ENCODE measurements at places on chromosomes 4 and X.

- DNase-seq, result no peak
These were observed 182.2 kb downstream of the PACRGL start for GRCh38 chr4:20882500-20882899.

DNA sequence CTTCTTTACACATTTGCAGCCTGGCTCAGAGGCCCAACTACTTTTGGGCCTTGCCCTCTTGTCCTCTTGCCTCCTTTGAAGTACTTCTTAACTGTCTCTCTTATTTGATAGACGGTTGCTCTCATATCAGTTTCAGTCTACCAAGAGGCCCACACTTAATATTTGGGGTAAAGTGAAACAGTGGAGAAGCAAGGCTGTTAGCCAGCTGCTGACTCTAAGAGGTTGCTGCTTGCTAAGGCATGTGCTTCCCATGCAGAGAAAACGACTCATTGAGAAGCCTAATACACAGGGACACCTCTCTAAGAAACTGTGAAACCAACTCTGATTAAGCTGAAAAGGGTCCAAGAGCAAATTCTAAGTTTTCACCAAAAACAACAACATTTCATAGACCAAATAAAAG, 94.6 kb downstream of the PPP3CA start:
- no peak for DNase-seq

DNA sequence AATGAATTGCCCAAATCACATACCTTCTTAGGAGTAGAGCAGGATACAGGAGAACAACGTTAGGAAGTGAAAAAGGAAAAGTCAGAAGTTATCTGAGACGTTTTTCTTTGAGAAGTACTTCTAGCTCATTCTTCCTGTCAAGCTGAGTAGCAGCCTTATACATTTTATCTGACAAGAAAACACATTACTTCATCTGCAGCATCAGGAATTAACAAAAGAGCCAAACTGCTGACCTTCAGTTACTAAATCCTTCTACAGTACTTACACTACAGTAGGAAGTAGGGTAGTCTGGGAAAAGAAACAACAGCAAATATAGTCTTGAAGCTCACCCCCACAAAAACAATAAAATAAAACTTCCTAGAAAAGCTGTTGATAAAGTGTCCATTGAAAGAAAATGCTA, 57.0 kb downstream of the ATP11C start:
- DNase-seq, result no peak

DNA sequence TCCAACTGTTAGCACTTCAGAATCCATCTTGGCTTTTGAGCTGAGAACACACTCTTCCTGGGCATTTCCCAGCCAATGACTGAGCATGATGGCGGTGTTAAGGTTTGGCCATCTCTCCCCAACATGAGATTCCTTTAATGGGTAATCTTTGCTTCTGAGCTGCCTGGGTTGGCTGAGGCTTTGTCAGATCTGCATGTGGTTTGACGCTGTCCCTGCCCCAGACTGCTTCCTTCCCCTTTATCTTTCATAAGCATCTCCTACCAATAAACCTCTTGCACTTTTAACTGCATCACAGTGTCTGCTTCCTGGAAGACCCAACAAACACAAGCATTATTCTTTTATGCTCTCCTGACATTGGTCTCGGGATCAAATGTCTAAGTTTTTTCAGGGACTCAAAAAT, 31.5 kb upstream of the DIPK2B start:
- no peak for DNase-seq

- DNase-seq, result no peak
These were observed 856.3 kb upstream of the NDST4 start for GRCh38 chr4:115969756-115970155.

DNA sequence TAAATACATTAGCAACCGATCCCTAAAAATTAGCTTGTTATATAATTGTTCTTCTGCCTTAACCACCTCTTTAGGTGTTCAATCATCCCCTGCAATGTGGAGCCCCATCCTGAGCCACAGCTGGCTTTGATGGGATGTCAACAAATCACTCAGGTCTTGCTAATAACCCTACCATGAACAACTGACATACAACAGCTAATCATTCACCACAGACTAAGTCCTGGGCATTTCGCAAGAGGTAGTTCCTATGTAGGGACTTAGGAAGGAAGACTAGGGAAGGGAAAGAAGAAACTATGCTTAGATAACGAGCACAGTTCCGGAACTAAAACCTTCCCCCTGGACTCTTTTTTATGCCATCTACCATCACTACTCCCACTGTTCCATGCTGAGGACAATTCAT, 63.6 kb upstream of the PTCHD1 start:
- no peak for DNase-seq

DNA sequence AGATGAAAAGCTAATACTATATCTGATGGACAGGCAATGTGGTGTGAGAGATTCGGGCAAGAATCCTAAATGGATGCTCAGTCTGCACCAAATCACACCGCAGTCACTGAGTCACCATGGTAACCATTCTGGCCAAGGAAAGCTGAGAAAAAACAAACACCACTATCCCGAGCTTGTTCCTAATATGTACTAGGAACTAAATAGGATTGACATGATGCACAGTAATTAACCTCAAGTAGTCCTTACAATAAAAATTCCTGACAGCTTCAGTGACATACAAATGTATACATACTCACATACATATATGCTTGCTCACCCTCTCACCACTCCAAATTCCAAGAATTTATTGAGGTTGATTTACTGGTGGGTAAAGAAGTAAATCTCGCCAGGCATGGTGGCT, 1.1 kb upstream of the RAB40A start:
- no peak for DNase-seq

DNA sequence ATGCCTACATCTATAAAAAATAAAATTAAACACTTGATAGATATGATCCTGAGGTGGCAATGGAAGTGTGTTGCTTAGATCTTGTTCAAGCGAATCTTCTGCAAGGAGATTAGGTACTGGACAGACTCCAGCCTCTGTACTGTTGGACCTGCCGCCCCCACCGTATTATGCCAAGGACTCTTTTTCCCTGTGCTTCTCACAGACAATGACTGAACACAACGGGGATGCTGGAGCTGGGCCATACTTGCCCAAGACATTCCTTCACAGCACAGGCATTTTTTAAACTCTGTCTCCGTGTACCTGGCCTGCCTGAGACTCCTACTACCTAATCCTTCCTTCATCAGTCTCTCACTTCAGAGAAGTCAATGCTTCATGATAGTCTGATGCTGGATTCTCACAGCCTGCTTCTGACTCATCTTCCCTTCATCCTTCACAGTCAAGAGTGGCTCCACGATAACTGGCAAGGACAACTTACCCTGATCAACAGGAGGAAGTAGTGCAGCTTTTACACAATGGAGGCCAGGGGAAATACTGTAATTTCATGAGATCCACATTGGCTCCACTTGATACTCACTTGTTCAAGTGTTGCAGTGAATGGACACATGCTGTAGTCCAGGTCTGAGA, 754.6 kb upstream of the AGA start:
- DNase-seq, result no peak

GRCh38 chr4:119666653-119667091, 38.1 kb upstream of the PDE5A start:
- no peak for DNase-seq

DNA sequence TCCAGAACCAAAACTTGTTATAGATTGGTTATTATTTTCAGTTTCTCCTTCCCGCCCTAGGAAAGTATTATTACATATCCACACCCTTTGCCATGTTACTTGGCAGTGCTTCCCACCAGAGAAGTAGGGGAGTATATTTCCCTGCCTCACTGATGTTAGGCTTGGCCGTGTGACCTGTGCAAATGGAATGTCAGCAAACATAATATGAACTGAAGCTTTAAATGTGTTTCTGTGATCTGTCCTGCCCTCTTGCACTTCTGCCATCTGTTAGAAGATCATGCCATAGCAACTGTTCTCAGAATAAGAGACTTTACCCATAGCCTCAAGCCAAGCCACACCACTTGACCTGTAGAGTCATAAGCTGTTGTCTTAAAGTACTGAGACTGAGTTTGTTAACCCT, 36.7 kb upstream of the NEUROG2 start:
- DNase-seq, result no peak

GRCh38 chr4:120720354-120720934, 202.1 kb downstream of the PRDM5 start:
- no peak for DNase-seq

GRCh38 chr4:15015170-15015569, 12.9 kb downstream of the CPEB2 start:
- no peak for DNase-seq

- DNase-seq, result no peak
These were observed 23.3 kb downstream of the FRYL start for GRCh38 chr4:48756689-48757220.

DNA sequence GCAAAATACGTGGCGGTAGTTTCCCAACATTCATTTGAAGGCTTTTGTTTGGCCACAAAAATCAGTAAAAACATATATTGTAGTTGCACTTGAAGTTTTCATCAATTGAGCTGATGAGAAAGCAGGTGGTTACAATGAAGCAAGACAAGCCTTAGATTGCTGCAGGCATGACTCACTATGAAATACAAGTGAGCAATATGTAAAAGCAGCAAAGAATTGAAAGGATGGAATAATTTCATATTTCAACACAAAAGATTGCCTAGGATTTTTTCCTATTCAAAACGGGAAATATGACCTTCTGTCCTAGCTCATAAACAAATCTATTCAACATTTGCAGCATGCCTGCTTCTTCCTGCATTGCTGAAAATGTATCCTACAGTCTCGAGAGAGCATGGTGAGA, 190.9 kb upstream of the BANK1 start:
- DNase-seq, result no peak

DNA sequence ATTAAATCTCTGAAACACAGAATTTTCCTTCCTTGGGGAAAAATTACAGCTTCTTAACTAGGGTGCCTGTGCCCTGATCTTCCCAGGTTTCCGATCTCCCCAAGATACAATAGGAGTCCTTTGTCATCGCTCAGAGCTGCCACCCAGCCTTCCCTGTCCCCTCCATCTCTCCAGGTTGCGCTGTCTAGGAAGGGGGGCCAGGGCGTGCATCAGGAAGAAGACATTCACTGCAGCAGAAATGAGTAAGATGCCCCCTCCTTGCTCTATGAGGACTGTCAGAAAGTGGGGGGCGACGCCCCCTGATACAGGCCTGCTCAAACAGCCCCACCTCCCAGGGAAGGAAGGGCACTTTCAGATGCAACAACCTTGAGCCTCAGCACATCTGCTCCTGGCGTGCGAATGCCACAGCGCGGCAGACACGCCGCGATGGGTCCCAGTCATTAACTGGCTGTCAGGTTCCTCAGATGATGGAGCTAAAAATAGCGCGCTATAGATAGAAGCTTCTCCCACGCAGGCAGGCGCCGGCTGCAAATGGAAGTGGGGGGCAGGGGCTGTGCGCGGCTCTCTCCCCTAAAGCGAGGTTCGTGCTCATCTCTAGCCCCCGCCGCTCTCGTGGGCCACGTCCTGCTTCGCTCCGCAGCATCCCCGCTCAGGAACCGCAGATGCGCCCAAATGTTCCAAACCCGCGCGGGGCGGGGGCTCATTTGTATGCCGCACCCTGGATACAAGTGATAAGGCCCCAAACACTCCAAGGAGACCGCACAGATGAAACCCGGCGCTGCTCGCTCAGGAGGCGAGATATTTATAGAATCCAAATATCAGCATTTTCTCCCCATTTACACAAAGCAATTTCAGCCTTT, 57.6 kb upstream of the LGI2 start:
- no peak for DNase-seq

DNA sequence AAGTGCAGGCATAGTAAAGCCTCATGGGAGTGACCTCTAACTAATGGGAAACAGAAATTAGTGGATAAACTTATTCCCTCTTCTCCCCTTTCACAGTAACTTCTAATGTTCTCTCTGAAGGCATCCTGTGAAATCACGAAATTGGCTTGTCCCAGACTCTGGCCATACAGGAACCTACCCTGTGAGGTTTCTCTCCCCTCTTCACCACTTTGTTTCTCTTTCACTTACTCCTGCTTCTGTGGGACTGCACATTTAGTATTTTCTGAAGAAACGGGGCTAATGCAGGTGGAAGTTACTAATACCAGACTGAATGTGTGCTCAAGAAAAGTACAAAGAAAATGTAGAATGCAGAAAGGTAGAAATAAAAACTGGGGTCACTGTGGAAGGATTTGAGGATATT, 20.0 kb downstream of the ZNF330 start:
- no peak for DNase-seq

GRCh38 chrX:71828086-71828485, 64.9 kb downstream of the CXorf49B start:
- DNase-seq, result no peak

GRCh38 chr4:165005352-165005925, 26.4 kb upstream of the TRIM60 start:
- DNase-seq, result no peak

GRCh38 chr4:179017581-179017980, 1575.3 kb upstream of the AGA start:
- no peak for DNase-seq

GRCh38 chr4:155694100-155694785, 27.6 kb downstream of the GUCY1A1 start:
- DNase-seq, result no peak

- DNase-seq, result no peak
These were observed 102.5 kb downstream of the ZNF518B start for GRCh38 chr4:10354746-10355145.

GRCh38 chrX:40423299-40423698, 157.5 kb upstream of the ATP6AP2 start:
- DNase-seq, result no peak

GRCh38 chr4:8776366-8776765, 95.3 kb downstream of the HMX1 start:
- no peak for DNase-seq

- no peak for DNase-seq
These were observed 72.2 kb upstream of the RBPJ start for GRCh38 chr4:26248647-26249046.

DNA sequence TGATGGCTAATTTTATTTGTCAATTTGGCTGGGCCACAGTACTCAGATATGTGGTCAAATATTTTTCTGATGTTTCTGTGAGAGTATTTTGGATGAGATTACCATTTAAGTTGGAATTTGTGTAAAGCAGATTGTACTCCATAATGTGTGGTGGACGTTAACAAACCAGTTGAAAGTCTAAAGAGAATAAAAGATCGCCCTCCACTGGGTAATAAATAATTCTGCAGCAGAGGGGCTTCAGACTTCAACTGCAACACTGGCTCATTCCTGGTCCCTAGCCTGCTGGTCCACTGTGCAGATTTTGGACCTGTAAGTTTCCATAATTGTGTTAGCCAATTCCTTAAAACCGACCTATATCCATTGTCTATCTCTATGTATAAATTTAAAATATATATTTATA, 540.3 kb downstream of the PCDH18 start:
- DNase-seq, result no peak

DNA sequence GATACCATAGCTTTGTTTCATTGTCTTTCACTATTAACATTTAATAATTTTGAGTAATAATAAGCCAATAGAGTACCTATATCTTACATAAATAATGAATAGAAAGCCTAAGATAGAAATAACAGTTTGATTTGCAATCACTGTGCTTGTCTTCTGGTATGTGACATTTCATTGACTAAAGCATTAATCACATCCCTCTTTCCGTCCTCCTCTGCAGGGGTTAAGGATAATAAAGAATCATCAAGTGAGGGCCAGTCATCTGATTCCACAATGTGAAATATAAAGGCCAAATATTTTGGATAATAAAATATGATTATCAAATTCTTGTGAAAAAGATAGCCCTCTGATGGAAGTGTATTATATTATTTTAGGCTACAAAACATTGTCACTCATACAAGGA, 2073.4 kb downstream of the ARAP2 start:
- DNase-seq, result no peak

- DNase-seq, result no peak
These were observed 5.9 kb upstream of the GK2 start for GRCh38 chr4:79413886-79414285.

- no peak for DNase-seq
These were observed 24.4 kb upstream of the LHFPL1 start for GRCh38 chrX:112704187-112704586.

GRCh38 chr4:73664470-73664869, 44.2 kb upstream of the RASSF6 start:
- no peak for DNase-seq

GRCh38 chr4:171622729-171623128, 190.5 kb upstream of the GALNTL6 start:
- DNase-seq, result no peak

Measured in T-cell (primary cell).